Right forelimb (tissue), 1 donor: ENCODE measurements at places on chromosomes 5 and 9.
A peak's percentile ranks its signal among the peaks of the same experiment; 100 is the strongest.

- DNase-seq: no peak
These were observed 31.2 kb downstream of the GPR21 start for GRCh38 chr9:123064716-123065115.

DNA sequence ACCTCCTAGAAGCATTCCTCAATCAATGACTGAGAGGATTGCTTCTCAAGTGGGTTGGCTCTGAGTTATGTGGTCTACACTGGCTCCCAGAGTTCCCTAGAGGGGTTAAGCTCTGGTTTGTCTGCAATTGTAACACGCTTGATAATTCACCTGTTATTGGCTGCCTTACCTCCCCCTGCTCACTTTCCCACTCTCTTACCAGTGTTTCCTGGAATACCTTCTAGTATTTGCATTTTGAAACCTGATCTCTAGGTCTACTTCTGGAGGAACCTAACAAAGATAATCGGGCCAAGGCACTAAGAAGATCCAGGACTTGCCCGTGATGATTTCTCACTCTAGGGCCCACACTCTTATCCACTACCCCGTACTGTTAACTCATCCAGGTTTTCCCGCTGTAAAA lies 110.1 kb upstream of the MAP3K1 start:
- DNase-seq: no peak

GRCh38 chr9:125747053-125747764 lies at the start of gene PBX3:
TSS of gene PBX3 (plus strand) at chr9:125747373.
- DNase-seq: peak; percentile 74

- no peak for DNase-seq
These were observed 99.3 kb downstream of the SEMA6A start for GRCh38 chr5:116475338-116475737.

- no peak for DNase-seq
These were observed 1775.7 kb upstream of the C9orf72 start for GRCh38 chr9:29348999-29349398.

GRCh38 chr5:111685969-111686368 lies 71.0 kb downstream of the NREP start:
- DNase-seq: no peak

- no peak for DNase-seq
These were observed 2.0 kb upstream of the C5orf15 start for GRCh38 chr5:133970325-133970909.

DNA sequence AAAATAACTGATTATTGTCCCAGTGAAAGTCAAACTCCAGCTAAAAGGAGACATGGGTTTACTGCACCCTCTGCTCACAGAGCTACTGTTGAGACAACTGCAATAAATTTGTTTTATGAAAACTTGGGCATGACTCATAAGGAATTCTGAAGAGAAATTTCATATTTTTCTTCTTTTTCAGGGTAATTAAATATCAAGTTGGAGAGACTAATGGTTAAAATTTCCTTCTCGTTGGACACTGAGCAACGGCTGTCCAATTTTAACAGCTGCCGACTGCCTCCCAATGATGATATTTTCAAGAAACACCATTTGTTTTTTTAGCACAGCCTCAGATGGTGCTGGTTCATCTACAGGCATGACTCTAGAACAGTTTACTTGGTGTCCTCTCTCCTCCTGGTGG lies 259.2 kb upstream of the RGMB start:
- DNase-seq: no peak

GRCh38 chr5:104774372-104774771 lies 1211.8 kb upstream of the NUDT12 start:
- no peak for DNase-seq
